Nephron progenitor cell (in vitro differentiated cells): ENCODE measurements at places on chromosomes 2 and 18.

DNA sequence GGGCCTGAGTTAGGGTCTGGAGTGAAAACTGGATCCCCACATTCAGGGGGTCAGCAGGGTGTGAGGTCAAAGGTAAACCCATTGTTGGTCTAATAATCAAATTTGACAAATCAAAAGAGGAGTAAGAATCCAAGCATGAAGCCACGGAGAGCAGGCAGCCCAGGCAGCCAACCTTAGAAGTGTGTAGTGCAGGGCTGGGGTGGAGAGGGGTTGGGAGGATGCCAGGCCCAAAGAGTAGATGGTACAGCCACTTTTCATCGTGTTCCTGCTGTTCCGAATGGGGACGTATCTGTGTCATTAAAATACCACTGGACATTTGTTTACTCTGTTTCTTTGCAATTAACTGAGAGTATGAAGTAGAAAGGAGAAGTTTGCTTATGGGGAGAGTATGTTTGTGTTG lies 16.5 kb upstream of the SPTBN1 start:
- DNase-seq: no peak

DNA sequence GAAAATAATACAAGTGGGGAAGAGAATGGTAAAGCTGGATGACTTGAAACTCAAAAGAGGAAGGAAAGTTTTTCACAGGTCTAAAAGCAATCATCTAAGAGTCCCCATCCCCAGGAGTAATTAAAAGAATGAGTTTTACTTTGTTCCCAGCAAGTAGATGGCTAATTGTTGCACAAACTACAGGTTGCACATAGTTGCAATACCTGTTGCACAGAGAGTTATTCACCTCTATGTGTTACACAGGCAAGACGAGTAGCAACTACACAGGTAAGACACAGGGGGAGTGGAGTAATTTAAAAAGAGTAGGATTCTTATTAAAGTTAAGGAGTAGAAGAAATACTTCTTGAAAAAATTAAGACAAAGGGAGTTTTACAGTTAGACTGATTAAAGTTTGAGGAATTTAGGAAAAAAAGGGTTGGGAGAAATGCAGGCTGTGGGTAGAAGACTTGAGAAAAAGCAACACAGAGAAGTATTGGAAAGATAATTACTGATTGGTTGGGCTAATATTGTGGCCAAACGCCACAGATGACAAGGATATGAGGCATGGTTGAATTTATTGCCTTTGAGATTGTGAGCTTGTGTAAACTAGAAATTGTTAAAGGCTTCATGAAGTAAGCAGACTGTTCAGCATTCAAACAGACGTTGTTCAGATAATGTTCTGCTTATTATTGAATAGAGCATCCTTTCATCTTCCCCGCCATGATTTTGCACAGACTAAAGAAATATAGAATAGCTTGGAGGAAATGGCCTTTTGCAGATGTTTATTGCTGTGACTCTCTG lies 699.3 kb downstream of the NR4A2 start:
- no peak for DNase-seq

GRCh38 chr18:48608581-48608980 lies 69.8 kb downstream of the CTIF start:
- DNase-seq: no peak

- DNase-seq: no peak
These were observed 87.3 kb downstream of the BABAM2 start for GRCh38 chr2:27977731-27978312.

DNA sequence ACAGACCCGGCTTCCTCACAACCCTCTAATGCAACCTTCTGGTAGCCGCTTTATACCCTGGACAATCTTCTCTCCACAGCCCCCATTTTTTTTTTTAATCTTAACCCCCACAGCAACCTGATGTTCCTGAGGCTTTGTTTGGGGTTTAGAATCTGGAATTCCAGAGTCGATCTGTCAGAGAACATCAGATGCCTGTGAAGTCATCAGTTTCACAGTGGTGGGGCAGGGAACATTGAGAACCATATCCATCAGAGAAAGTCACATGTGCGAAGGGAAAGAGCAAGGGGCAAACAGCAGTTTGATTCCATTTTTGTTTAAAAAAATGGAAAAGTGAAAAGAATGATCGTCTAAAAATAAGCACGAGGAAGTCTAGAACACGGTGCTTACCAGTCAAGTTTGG lies 20.6 kb downstream of the NPAS2 start:
- DNase-seq: no peak

DNA sequence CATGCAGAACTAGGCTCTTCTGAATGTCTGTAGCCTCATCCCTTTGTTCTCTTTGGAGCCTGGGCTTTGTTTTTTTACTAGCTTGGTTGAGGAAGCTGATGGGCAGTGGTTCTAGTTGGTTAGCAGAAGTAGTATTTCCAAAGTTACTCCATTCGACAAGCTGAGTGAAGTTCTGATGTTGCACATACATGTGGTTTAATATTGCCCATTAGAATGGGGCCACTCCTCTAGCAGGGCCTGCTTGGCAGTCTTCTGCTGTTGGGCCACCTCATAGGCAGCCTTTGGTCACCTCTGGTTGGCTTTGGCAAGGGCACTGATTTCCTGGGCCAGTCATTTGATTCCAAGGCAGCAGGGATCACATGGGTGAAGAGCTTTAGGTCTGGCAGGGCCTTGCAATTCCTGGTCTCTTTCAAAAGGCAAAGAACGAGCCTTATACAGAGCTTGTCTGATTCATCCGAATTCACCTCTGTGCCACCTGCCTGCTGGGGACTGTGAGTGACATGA lies 2.5 kb downstream of the RPIA start:
- no peak for DNase-seq

- DNase-seq: no peak
These were observed 9.3 kb downstream of the PROC start for GRCh38 chr2:127427376-127428056.

DNA sequence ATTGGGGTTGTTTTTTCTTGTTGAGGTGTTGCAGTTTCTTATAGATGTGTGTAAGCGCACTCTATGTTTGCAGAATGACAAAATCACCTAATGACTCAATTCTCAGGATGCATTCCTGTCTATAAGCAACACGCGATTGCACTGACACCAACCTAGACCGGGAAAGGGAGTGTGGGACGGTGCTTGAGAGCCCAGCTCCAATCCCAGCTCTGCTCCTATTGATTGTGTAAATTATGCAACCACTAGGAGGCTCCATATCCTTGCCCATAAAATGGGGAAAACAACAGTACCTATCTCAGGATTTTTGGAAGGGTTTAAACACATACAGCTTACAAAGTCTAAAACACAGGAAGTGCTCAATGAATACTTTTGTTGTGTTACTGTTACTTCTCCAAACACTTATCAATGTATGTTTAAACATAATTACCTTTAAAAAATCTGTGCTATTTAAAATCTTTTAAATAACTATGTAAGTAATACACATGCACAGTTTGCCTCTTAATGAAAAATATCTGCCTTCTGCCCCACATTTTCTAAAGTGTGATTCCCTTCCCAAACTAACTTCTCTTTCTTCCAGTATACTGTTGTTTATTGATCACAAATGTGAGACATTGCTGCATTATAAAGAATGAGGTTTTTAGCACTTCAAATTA lies 132.5 kb downstream of the SPHKAP start:
- DNase-seq: peak; percentile 35
